ENCODE measurements at places on chromosomes 12 and 14.

DNA sequence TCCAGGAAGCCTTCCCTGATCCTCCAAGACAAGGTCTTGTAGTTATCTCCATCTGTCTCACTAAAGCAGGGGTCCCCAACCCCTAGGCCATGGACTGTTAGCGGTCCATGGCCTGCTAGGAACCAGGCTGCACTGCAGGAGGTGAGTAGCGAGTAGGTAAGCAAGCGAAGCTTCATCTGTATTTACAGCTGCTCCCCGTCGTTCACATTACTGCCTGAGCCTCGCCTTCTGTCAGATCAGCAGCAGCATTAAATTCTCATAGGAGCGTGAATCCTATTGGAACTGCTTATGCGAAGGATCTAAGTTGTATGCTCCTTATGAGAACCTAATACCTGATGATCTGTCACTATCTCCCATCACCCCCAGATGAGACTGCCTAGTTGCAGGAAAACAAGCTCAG is 12.4 kb upstream of the NFYB start:
- no peak for DNase-seq

- no peak for DNase-seq
Measured at GRCh38 chr14:86654558-86655184, 1124.7 kb downstream of the FLRT2 start.

GRCh38 chr12:93567174-93567573 is 5.3 kb upstream of the SOCS2 start:
- no peak for DNase-seq

DNA sequence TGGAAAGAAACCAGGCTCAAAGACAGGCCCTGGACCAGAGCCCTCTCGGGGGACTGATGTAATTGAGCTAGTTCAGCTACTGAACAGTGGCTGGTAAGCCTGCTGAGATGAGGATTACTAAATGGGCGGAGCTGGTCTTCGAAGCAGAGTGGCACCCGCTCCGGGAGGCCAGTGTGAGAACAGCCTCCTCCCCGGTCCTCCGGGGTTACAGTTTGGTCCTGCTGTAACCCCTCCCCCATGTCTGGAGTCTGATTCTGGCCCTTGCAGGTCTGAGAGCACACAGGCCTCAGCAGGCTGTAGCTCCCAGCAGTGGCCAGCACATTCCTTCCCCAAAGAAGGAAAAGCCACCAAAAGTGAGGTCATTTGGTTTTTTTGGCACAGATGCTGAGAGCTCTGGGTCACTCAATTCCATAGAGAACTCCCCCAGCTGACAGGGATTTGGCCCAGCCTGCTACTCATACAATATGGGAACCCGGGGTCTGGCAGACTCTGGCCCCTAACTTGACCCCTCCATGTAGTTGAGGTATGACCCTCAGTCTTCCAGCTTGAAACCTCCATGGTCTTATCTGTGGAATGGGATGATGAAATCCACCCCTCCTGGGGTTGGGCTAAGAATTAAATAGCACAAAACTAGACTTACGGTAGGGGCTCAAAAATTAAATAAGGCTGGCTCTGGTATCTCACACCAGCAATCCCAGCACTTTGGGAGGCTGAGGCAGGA is 39.0 kb downstream of the ACTN1 start:
- no peak for DNase-seq

DNA sequence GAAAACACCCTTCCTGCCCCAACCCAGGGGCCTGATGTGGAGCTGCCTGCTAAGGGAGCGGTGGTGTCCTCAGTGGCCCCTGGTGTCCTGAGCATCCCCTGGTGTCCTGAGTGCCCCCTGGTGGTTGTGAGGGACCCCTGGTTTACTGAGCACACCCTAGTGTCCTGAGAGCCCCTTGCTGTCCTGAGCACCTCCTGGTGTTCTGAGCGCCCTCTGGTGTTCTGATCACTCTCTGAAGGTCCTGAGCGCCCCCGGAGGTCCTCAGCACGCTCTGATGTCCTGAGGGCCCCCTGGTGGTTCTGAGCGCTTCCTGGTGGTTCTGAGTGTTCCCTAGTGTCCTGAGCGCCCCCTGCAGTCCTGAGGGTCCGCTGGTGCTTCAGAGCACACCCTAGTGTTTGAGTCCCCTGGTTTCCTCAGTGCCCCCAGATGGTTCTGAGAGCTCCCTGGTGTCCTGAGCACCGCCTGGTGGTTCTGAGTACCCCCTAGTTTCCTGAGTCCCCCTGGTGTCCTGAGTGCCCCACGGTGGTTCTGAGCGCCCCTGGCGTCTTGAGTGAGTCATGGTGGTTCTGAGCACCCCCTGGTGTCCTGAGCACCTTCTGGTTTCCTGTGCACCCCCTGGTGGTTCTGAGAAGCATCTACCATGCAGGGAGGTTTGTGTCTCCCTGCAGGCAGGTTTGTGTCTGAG is 1004.2 kb downstream of the TMEM121 start:
- peak; percentile 33 for DNase-seq

GRCh38 chr14:48970943-48971342 is 615.2 kb downstream of the RPS29 start:
- DNase-seq: no peak

DNA sequence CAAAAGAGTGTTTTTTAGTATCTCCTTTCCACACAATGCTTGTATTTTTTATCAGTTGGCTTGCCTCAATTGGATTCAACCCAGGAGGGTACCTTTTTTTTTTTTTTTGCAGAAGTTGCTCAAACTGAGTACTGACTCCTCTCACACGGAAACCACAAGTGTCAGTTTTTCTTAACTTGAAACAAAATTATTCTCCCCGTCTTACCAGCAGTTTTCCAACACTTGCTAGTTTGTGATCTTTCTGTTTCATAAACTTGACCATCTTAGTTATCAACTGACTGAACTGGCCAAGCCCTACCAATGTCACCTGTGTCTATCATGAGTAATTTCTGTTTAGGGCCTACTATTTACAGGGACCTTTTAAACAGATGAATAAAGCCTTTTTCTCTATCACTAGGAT is 34.1 kb upstream of the ITPR2 start:
- no peak for DNase-seq

DNA sequence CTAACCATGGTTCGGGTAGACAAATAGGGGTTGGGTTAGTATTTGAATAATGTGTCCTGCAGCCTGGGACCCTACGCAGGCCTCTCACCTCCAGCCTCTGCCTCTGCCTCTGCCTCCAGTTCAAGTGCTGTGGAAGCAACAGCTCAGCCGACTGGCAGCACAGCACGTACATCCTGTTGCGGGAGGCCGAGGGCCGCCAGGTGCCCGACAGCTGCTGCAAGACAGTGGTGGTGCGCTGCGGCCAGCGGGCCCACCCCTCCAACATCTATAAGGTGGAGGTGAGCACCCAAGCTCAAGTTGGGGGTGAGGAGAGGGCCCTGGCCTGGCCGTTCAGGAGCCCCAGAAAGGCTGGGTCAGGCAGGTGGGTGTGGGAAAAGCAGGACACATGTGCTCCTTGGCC is 55.9 kb downstream of the TSPAN11 start:
- DNase-seq: no peak

- DNase-seq: no peak
Measured at GRCh38 chr12:88393017-88393767, 187.1 kb downstream of the KITLG start.

DNA sequence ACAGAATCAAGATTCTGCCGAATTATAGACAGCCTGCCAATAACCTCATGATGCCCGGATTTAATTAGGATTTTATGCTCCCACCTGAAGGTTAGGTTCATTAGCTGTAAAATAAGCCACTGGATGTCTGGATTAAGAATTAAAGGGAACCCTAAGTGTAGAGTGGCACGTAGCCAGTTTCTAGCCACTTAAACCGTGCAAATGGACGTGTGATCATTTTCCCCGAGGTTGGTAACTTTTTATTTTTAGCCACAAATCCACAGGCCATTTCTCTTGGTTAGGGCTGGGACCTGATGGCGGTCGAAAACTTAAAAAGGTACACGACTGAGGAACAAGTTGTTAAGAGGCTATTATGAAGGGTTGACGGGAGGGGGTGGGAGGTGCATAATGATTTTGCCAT is 127.3 kb upstream of the TMPO start:
- no peak for DNase-seq

DNA sequence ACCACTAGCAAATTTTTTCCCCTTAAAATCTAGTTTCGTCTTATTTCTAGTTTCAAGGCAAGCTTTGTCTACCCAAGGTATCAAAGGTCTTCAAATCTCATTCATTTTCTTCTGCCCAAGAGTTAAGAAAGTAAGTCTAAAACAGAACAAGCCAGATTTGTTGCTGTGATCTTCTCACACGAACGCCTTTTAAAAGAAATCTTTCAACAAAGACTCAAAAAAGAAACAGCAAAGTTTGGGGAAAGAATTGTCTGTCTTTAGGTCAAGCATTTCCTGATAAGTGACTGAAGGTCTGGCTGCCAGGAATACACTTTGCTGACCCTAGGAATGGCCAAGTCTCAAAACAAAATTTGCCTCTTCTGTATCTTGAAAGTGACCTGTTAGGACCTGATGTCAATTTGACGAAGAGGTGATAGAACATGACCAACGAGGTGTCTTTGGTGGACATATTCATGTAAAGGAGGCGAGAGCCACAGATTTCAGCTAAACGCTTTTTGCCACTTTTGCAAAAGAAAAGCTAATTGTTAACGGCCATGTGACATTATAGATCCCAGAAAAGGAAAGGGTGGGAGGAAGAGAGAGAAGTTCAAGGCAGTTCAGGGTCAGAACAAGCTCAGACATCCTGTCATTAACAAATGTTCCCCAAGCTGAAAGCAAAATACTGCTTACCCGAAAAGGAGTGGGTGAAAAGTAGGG is 1.7 kb downstream of the CDK17 start:
- DNase-seq: no peak

GRCh38 chr14:57244106-57244505 is 24.6 kb downstream of the EXOC5 start:
- no peak for DNase-seq

DNA sequence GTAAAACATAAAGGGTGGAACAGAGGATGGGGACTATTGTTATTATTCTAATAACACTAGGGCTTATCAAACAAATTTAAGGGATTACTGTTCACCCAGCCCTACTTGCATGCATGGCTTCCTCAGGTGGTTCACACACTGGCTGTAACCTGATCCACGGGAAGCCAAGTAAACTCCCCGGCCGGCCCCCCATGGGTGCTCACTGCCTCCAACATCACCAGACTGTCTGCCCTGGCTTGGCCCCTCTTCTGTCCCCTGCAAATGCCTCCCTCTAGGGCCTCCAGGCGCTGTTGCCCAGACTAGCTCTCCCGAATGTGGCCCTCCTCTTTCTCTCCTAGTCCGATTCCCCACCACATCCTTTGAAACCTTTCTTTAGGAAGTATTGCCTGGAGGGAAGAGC is 18.6 kb downstream of the FAIM2 start:
- DNase-seq: no peak

GRCh38 chr14:28157887-28158791 is 608.4 kb upstream of the FOXG1 start:
- no peak for DNase-seq

DNA sequence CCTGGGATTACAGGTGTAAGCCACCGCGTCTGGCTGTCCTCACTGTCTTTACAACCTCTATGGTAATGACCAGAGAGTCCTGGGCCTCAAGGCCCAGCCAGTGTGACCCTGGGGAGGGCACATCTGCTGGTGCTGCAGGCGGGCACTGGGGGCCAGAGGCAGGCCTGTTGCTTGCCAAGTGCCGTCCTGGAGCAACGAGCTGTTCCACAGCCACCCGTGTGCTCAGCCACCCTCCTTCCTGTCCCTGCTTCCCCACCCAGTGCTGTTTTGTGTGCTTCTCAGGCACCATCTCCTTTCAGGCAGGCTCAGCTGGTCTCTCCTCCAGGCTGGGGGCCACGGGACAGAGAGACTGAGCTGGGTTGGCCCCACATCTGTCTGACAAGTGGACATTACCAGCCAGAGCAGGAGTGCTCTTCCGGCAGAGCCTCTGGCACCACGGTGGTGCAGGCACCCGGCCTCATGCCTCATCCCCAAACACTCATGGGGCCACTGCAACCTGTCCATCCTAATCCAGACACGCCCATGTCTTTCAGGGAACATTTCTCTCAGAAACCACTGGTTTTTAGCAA is 9.0 kb downstream of the SLC25A47 start:
- no peak for DNase-seq

- no peak for DNase-seq
Measured at GRCh38 chr12:76106631-76107030, 22.1 kb upstream of the NAP1L1 start.

- no peak for DNase-seq
Measured at GRCh38 chr14:58663494-58664111, 25.8 kb downstream of the DACT1 start.

- no peak for DNase-seq
Measured at GRCh38 chr12:128840862-128841468, 12.3 kb upstream of the GLT1D1 start.

- DNase-seq: no peak
Measured at GRCh38 chr12:1886396-1887008, 31.9 kb downstream of the CACNA2D4 start.

DNA sequence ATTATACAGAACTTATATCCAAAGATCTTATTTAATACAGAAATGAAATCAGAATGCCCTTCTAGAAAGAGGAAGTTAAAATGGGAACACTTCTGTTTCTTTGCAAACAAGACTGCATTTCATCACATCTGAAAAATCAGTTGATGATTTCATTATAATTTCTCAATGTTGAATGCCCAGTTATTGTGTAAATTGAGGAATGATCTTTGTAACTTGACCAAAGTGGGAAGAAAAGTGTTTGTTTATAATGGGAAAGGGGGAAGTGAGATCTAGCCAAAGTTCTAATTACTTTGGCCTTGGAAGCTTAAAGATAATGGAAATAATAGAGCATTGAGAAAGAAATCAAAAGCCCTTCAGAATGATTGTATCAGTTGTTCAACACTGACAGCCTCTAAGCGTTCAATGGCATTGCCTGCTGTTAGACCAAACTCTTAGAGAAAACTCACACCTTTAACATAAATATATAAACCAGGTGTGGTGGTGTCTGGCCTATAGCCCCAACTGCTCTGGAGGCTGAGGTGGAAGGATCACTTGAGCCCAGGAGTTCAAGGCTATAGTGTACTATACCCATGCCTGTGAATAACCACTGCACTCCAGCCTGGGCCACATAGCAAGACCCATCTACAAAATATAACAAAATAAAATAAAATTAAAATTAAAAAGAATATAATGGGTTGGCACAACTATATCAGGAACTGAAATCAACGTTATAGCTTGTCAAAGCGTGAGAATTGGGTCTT is 9.9 kb upstream of the LYZ start:
- DNase-seq: no peak

GRCh38 chr14:61498303-61498702 is 176.9 kb downstream of the PRKCH start:
- DNase-seq: no peak

- no peak for DNase-seq
Measured at GRCh38 chr14:89927186-89927865, 27.2 kb downstream of the EFCAB11 start.

GRCh38 chr12:113104953-113105510 is 30.5 kb downstream of the RASAL1 start:
- no peak for DNase-seq
